HepG2 (cell line): ENCODE measurements at places on chromosomes 16 and 17.
A peak's percentile ranks its signal among the peaks of the same experiment; 100 is the strongest.

GRCh38 chr17:49297141-49297540 is 64.9 kb downstream of the ZNF652 start:
- H3K27me3 ChIP-seq: no peaks in the 10 kb centered on the region
- no peak overlapping the region for H3K4me3 ChIP-seq
- DNase-seq: no peak
- H3K27ac ChIP-seq: no peak overlapping the region
- no peaks in the 10 kb centered on the region for H3K4me1 ChIP-seq

GRCh38 chr17:21209511-21210175 is 4.3 kb downstream of the TMEM11 start:
- H3K27me3 ChIP-seq: no peaks in the 10 kb centered on the region; the same call in 2 of the 3 replicates
- H3K4me3 ChIP-seq: no peak overlapping the region
- DNase-seq: no peak
- no peak overlapping the region for H3K27ac ChIP-seq

DNA sequence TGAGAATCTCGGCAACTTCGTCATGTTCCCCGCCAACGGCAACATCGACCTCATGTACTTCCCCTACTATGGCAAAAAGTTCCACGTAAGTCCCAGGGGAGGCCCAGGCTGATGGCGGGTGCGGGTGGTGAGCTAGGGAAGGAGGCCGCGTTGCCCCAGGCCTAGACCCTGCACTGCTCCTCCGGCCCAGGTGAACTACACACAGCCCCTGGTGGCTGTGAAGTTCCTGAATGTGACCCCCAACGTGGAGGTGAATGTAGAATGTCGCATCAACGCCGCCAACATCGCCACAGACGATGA is 4.8 kb downstream of the ATP1B2 start:
- H3K4me3 ChIP-seq: no peak overlapping the region
- no peak overlapping the region for H3K27ac ChIP-seq
- DNase-seq: no peak
- H3K27me3 ChIP-seq: peaks cover 3% of the 10 kb centered on the region
- H3K4me1 ChIP-seq: peaks cover 10% of the 10 kb centered on the region; the same call in 1 of the 2 replicates
- no peaks in the 10 kb centered on the region for H3K36me3 ChIP-seq

DNA sequence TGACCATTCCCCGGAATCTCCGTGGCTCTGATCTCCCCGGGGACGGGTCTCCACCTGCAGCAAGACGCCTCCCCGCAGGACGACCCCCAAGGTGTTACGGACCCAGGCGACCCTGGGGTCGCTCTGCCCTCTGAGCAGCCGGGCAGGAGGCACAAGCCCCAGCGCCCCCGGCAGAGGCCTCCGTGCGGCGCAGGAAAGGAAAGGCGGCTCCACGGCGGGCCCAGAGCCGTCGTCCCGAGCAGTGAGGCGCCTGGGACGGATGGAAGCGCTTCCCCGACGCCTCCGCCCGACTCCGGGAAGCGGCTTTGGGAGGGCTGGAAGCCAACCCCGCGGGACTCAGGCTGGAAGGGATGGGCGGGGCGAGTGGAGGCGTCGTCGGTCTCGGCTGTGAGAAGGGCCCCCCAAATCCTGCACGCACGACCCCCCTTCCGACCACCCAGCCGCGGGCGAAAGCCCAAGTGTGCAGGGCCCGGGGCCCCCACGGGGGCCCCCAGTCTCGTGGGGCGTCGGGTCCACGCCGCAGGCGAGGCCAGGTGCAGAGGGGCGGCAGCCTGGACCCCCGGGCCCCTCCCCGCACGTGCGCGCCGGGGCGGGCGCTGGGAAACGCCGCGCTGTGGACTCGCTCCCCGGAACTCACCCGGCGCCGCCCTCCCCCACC is 32.7 kb upstream of the RPH3AL start:
- peaks cover 53% of the 10 kb centered on the region for H3K4me1 ChIP-seq
- H3K27ac ChIP-seq: peak overlapping the region; percentile 56
- H3K4me3 ChIP-seq: peak overlapping the region; percentile 40; the same call in 1 of the 2 replicates
- no peaks in the 10 kb centered on the region for H3K36me3 ChIP-seq
- H3K27me3 ChIP-seq: 0 out of 2 replicates have a peak, but pooled peaks cover 1% of the 10 kb centered on the region
- no peak for DNase-seq
